ENCODE measurements at places on chromosomes 2 and 18. TPM values are rescaled to one million over a fixed set of nuclear protein-coding genes. Genes with fewer than 3 reads are reported as not detected.

DNA sequence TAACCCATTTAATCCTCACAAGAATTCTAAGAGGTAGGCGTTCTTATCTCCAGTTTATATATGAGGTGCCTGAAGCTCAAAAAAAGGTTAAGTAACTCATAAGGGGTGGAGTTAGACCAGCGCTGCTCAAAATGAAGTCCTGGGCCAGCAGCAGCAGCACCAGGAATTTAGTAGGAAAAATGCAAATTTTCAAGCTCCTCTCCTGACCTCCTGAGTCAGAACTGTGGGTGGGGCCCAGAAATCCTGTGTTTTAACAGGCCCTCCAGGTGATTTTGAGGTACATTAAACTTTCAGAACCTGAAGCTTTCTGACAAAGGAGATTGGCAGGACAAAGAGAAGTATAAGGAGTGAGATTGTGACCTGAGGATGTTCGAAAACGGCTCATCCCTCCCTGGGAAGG is 66.0 kb upstream of the CCDC85A start:
- DNase-seq, result no peak

GRCh38 chr2:224158061-224158460 is 119.0 kb upstream of the SERPINE2 start:
- no peak for DNase-seq

GRCh38 chr2:176826984-176827668 is 385.5 kb upstream of the HNRNPA3 start:
- no peak for DNase-seq

DNA sequence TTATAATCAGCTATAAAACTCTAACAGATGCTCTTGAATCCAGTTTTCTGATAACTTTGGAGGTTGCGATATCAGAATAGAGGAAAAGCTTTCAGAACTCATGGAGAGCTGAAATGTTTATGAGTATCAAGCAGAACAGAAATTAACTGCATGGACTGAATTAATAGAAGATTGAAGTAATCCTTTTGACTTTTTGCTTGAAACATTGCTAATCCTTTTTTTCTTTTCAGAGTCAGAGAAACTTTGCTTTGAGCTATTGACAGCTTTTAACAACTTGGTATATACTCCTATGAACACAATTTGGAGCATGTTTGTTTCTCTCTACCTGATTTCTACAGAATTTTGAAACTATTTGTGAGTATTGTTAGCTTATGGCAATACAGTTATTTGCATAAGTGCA is 1254.8 kb downstream of the LRP1B start:
- no peak for DNase-seq

- no peak for DNase-seq
Measured at GRCh38 chr2:171807119-171807518, 86.9 kb downstream of the SLC25A12 start.

Gene BBS5
- 2.0 TPM for total RNA-seq

Gene SERPINB3
- not detected for total RNA-seq

Gene IAH1
- total RNA-seq, result 36.0 TPM

Gene LIPG
- total RNA-seq, result 3.7 TPM

Gene RFX8
- total RNA-seq, result not detected

Gene MC2R
- not detected for total RNA-seq

Gene LCT
- not detected for total RNA-seq

Gene SCN2A
- total RNA-seq, result 0.17 TPM
